ENCODE measurements at places on chromosomes 13 and 19. TPM values are rescaled to one million over a fixed set of nuclear protein-coding genes. Genes with fewer than 3 reads are reported as not detected.

The HOMER3 gene
- 129 TPM for total RNA-seq

The TNFSF13B gene
- total RNA-seq, result 0.79 TPM

The ZNF418 gene
- total RNA-seq, result 5.5 TPM

DNA sequence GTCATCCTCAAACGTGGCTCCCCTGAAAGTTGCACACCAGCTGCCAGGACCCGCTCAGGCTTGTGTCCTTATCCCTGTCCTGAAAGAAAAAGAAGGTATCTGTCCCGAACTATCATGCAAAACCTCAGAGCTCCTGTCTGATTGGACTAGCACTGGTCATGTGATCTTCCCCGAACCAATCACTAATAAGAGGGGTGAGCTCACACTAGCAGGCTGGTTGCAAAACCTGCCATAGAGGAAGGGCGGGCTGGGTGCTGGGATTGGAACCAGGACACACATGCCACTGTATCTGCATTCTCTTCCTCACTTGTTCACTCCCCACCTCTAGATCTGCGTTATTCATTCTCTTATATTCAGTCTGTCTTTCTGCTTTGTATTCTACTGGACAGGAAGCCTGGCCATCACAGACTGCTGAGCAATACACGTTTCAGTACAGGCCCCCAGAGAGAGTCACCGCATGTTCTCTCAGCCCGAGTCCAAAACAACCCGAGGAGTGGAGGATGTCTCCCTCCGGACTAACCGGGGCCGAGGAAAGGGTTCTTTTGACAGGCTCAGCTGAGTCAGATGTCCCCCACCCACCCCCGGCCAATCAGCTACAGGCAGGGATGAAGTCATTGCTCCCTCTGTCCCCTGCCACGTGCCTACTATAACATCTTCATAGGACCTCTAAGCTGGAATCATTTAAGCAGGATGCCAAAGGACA, 97.7 kb downstream of the SIPA1L3 start:
- peak; percentile 95 for DNase-seq

The ASPDH gene
- total RNA-seq, result not detected

GRCh38 chr13:26198116-26198515, 24.0 kb downstream of the RNF6 start:
- DNase-seq, result no peak

The CYP4F2 gene
- under 0.01 TPM for total RNA-seq

The C19orf33 gene
- total RNA-seq, result 266 TPM

- no peak for DNase-seq
Observed at GRCh38 chr13:104296286-104296685, 1230.1 kb upstream of the SLC10A2 start.

- no peak for DNase-seq
Observed at GRCh38 chr13:47835470-47836228, 165.4 kb downstream of the SUCLA2 start.

DNA sequence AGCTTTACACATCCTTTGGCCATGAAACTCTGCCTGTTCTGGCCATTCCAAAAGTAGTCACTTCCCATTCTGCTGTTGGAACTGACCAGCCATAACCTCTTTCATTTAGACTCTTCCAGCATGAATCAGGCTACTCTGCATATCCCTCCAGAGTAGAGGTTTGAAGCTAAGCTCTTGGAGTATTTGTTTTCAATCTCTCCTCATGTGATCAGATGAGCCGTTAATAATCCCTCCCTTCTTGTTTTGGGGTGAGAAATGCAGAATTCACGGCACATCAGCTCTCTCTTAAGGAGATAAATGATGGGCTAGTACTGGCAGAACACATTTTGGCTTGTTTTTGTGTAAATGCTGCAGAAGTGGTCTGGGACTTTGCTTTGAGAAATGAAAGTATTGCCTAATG, 519.9 kb downstream of the PCDH17 start:
- no peak for DNase-seq

GRCh38 chr13:75870397-75870903, 234.3 kb downstream of the LMO7 start:
- peak; percentile 26 for DNase-seq

GRCh38 chr19:19835560-19836038, 14.0 kb upstream of the ZNF506 start:
- no peak for DNase-seq

- peak; percentile 66 for DNase-seq
Observed at GRCh38 chr13:72379581-72379980, 347.8 kb downstream of the MZT1 start.

DNA sequence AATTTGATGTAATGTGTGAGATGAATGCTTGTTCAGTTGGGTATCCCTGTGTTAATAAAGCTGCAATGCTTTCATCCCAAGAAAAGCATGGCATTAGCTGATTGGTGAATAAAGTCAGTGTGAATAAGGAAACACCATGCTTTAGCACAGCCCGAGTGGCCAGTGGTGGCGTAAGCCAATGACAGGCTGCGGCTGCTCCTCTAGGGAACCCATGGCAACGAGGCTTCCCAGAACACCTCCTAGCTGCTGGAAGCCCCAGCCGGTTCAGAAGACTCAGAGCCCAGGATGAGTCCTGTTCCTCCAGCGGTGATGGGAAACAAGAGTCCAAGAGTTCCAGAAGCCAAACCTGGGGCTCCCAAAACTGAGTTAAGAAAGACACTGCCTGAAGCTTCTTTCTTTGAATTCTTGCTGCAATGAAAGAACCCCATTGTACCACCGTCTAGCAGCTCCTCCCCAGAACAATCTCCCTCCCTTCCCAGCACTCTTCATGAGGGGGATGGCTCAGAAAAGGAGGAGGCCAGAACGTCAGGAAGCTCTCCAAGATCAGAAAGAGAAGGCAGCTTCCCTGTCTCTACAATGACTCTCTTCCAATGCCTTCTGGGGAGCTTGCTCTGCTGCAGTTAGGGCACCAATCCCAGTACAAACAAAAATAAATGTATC, 58.2 kb downstream of the TSHZ3 start:
- no peak for DNase-seq

The TMEM59L gene
- total RNA-seq, result 0.79 TPM

GRCh38 chr13:21657538-21657937, 13.3 kb upstream of the FGF9 start:
- DNase-seq, result peak; percentile 95

The ENOX1 gene
- total RNA-seq, result 0.51 TPM

DNA sequence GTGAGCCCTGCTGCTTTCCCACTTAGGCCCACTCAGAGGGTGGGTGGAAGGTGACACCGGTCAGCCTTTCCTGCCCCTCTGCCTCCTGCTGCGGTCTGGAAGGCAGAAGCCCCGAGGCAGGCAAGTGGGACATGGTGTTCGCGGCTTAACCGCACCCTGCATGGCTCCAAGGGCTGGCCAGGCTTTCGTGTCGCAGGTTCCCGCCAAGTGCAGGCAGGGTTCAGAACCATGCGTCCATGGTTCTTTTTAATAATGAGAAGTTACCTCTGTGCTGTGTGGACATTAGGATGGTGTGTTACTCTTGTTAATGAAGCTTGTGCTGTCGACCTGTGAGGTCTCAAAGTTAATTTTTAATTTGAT, 986 bp downstream of the DGKH start:
- DNase-seq, result no peak

- DNase-seq, result peak; percentile 47
Observed at GRCh38 chr13:95948656-95949055, 104.5 kb downstream of the UGGT2 start.

- DNase-seq, result peak; percentile 22
Observed at GRCh38 chr13:109869312-109870237, 83.2 kb upstream of the IRS2 start.

GRCh38 chr19:16233081-16233776, 35.5 kb downstream of the AP1M1 start:
- DNase-seq, result no peak

The BRSK1 gene
- total RNA-seq, result 0.51 TPM

The GARIN5A gene
- 0.51 TPM for total RNA-seq

GRCh38 chr13:101829484-101829883, 377.0 kb downstream of the ITGBL1 start:
- no peak for DNase-seq

- DNase-seq, result no peak
Observed at GRCh38 chr13:34431827-34432581, 510.1 kb upstream of the NBEA start.

GRCh38 chr19:49665036-49665350, 664 bp downstream of the IRF3 start:
- DNase-seq, result no peak

- DNase-seq, result peak; percentile 65
Observed at GRCh38 chr19:10390652-10391286, 10.4 kb upstream of the TYK2 start.

GRCh38 chr13:29993716-29994488, 143.5 kb upstream of the UBL3 start:
- peak; percentile 33 for DNase-seq

The GTF2F2 gene
- 42.4 TPM for total RNA-seq

- DNase-seq, result no peak
Observed at GRCh38 chr13:46627462-46627861, 74.5 kb downstream of the LRCH1 start.

The MEF2B gene
- total RNA-seq, result 0.26 TPM

GRCh38 chr19:31419871-31420445, 70.7 kb upstream of the TSHZ3 start:
- DNase-seq, result no peak

The CRLF1 gene
- 0.64 TPM for total RNA-seq

The GPR183 gene
- 0.13 TPM for total RNA-seq

The ANGPTL8 gene
- total RNA-seq, result not detected

The PSG7 gene
- total RNA-seq, result not detected

GRCh38 chr19:52351512-52351911, 15.5 kb downstream of the ZNF610 start:
- DNase-seq, result no peak

The SERPINE3 gene
- not detected for total RNA-seq

The PSG3 gene
- not detected for total RNA-seq

DNA sequence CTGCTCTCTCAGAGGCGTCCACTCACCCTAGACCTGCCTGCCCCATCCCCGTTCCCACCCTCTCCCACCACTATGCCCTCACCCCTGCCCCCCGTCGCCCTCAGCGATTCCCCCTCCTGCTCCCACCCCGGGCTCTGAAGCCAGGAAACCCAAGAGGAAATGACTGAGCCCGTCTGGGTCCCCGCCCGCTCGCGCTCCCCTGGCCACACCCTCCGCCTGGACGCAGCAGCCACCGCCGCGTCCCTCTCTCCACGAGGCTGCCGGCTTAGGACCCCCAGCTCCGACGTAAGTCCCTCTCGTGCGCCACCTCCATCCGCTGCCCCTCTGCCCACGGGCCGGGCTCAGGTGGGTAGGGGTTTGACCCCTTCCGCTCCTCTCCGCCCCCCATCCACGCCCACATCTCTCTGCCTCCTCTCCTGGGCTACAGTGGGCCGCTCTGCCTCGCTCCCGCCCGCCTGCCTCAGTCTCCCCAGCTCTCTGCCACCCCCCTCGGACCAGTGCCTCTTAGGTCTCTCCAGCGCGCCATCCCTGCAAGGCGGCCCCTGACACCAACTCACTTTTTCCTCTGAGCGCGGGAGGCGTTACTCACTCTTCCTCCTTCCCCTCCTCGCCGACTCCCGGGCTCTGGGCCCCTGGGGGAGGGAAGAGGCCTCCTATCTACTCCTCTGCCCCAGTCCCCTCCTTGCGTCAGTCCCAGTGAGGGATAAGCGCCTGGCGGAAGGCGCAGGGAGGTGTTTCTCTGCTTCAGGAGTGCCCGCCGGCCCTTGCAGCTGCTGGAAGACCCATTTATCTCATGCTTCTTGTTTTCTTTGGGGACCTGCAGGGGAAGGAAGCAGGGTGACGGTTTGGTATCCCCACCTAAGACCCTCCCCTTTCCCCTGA, at the start of gene FXYD5:
Gene FXYD5, plus strand, starts transcription at position 211 of the 882 bp plus-strand sequence. CDS start 816 bp downstream, outside the sequence.
- DNase-seq, result peak; percentile 69

- peak; percentile 35 for DNase-seq
Observed at GRCh38 chr19:37905946-37906868, at the start of gene WDR87. Gene WDR87 (minus strand): TSS chr19:37906594. CDS start chr19:37898239, 8,355 bp downstream.

DNA sequence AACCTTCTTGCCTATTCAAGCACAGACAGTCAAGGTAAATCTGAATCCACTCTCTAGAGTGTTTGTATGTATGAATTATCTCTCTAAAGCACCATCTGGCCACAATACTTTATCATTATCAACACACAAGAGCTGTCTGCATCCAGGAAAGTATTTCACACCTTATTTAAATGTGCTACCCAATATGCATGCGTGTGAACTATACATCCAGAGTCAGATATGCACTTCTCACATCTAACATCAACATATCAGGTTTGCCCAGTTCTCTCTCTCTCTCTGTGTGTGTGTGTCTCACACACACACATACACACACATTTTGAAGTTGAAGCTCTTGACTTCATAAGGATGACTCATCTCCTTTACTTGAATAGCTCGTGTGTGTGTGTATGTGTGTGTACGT, 697.5 kb upstream of the PCDH20 start:
- no peak for DNase-seq

- no peak for DNase-seq
Observed at GRCh38 chr19:45863840-45864628, at the start of gene FOXA3. Gene FOXA3 (plus strand): TSS chr19:45864326. CDS start chr19:45864457, 131 bp downstream.

The C2CD4C gene
- 0.26 TPM for total RNA-seq
